Keratinocyte (primary cell): ENCODE measurements at places on chromosomes 1 and 21.

DNA sequence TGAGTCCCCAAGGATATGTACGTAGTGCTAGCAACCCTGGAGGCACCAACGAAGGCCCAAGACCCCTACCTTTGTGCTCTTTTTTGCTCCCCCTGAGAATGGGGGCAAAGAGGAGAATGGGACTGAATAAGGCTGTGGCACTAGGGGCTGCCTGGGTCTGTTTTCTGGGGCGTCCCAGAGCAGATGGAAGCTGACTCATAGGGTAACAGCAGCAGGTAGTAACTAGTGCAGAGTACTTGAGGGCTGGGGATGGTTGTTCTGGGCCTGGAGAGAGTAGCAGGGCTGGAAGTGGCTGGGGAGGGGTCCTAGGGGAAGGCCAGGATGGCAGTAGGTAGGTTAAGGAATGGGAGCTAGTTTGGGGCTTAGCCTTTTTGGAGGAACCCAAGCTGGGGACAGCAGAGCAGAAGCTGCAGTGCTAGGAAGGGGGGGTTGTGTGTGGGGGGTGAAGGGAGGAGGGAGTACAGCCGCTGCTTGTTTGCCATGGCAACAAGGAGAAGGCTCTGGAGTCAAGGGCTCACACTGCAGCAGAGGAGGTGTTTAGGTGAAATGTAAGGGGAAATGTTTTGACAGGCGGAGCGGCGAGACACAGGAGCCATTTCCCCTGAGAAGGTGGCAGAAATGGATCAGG lies 1.8 kb downstream of the NCDN start:
- no peak for DNase-seq

DNA sequence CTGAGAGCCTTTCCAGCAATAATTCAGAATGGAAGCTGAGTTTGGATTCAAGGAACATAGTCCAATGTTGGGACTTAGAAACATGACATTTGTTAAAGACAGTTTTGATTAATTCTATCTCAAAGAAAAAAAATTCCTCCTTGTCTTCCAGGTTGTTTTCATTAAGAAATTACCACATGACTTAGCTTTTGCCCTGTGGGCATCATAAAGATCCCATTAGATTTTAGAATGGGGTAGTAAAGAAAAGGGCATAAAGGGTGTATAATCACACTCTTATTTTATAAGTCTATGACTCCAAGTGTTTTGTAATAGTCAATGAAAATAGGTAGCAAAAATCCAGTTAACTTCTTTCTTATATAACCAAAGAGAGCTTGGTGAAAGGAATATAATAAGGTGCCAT lies 14.3 kb upstream of the PRKAA2 start:
- no peak for DNase-seq

DNA sequence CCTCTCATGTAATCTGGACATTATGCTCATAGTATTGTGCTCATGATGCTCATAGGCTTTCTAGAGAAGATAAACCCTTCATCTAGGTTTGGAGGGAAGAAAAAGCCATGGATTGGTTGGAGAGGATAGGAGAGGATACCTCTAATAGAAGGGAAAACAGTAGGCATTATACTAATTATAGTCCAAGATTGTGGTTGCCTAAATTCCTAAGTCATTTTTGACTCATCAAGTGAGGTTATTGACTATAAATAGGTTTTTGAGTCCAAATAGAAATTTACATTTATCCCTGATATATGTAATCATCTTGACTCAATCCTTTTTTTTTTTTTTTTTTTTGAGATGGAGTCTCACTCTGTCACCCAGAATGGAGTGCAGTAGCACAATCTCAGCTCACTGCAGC lies 5.0 kb downstream of the SYT11 start:
- DNase-seq, result no peak

GRCh38 chr1:232377494-232377770 lies 252.5 kb downstream of the SIPA1L2 start:
- no peak for DNase-seq

GRCh38 chr1:201742476-201742875 lies 86.5 kb upstream of the IPO9 start:
- DNase-seq, result no peak

- DNase-seq, result no peak
These were observed 41.3 kb upstream of the ARHGEF10L start for GRCh38 chr1:17498214-17498613.

- DNase-seq, result peak; percentile 64
These were observed 2.4 kb upstream of the USP33 start for GRCh38 chr1:77762072-77762476.

- DNase-seq, result no peak
These were observed 470.2 kb downstream of the CAMTA1 start for GRCh38 chr1:7255303-7256058.

GRCh38 chr1:11098931-11099309 lies 749 bp downstream of the EXOSC10 start:
- DNase-seq, result no peak

- DNase-seq, result peak; percentile 66
These were observed 65.2 kb downstream of the SIK1 start for GRCh38 chr21:43361493-43362296.

- no peak for DNase-seq
These were observed 60.0 kb upstream of the HMCN1 start for GRCh38 chr1:185674201-185674600.

DNA sequence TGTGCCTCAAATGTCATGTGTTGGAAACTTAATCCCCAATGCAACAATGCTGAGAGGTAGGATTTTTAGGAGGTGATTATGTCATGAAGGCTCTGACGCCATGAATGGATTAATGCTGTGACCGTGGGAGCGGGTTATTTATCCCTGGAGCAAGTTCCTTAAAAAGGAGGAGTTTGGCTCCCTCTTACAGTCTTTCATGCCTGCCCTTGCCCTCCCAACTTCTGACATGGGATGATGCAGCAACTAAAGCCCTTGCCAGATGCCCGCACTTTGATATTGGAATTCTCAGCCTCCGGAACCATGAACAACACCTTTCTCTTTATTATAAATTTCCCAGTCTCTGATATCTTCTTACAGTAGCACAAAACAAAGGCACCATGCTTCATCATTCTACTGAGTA lies 685.3 kb upstream of the CHRM3 start:
- no peak for DNase-seq

DNA sequence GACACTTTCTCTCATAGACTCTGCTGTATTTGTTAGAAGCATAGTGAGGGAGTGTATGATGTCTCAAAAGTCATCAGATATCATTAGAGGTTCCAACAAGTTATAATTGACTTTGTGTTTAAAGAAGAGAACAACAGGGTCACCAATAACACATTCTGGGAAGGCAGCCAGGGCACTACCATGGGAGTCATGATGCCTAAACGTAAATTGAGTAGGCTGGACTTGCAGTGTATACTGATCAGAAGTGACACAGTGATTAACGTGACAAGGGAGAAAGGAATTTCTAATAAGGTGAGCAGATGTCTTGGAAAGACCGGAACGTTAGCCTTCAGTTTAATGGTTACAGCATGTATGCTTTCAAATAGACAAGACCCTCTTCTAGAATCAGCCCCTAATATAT lies 973.2 kb downstream of the NCAM2 start:
- DNase-seq, result no peak

DNA sequence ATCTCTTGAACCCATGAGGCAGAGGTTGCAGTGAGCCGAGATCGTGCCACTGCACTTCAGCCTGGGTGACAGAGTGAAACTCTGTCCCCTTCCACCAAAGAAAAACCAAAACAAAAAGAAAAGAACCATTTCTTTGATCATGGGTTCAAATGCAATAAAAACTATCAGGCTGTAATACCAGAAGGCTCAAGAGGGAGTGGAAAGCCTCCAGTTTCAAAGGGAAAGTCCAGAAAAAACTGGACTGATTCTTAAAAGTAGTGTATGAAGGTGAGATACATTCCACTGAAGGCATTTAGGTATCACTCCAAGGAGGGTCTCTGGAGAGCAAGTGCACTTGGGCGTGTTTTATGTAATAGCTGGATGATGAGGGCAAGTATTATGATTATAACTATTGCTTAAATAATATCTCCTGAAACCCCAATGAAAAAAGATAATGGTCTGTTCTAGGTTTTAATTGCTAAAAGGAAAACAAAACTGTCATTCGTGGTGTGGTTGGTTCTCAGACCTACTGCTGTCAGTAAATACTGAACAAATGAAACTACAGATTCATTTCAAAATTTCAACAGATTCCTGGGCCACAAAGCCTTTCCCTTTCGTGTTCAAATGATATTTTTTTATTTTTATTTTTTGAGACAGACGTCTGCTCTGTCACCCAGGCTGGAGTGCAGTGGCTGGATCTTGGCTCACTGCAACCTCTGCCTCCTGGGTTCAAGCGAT lies 6.0 kb upstream of the CAMTA1 start:
- no peak for DNase-seq

- no peak for DNase-seq
These were observed 92.8 kb downstream of the SEC16B start for GRCh38 chr1:177877086-177877485.

DNA sequence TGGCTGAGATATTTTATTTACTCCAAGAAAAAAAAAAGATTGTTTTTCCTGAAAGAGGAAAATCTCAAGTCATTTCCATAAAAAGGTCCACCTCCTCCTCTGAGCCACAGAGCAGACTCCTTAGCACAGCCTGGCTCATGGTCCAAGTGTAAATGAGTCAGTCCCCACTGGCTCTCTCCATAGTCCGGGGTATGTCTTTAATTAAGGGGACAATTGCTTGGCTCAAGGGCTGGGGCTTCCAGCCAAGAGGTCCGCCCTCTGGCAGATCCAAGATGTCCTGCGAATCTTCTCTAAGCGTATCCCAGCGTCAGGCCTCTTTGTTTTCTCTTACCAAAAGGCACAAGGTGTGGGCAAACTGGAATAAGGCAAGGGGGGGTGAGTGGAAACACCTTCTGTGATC lies 33.3 kb downstream of the FOXD2 start:
- DNase-seq, result no peak

- DNase-seq, result no peak
These were observed 8.1 kb downstream of the SNX7 start for GRCh38 chr1:98669355-98670296.
